ENCODE measurements at places on chromosomes 6 and 20.

DNA sequence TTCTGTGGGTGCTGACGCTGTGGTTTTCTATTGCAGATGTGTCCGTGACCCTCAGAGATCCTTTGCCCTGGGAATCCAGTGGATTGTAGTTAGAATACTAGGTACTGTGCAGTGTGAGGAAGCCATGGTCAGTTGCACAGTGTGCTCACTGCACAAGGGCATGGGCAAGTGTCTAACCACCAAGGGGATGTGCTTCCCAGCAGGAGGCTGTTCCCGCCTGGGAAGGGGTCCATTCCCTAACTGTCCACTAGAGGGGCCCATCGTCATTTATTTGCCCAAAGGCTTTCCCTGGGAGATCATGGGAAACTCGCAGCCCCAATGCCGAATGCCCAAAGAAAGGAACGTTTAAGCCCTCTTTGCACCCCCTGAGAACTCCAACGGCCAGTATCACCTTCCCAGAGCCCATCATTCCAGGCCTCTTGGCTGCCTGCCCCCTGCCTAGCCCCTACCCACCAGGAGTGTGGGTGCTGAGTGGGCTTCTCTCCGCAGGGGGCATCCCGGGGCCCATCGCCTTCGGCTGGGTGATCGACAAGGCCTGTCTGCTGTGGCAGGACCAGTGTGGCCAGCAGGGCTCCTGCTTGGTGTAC is 26.2 kb downstream of the SLCO4A1 start:
- DNase-seq: peak; percentile 57

DNA sequence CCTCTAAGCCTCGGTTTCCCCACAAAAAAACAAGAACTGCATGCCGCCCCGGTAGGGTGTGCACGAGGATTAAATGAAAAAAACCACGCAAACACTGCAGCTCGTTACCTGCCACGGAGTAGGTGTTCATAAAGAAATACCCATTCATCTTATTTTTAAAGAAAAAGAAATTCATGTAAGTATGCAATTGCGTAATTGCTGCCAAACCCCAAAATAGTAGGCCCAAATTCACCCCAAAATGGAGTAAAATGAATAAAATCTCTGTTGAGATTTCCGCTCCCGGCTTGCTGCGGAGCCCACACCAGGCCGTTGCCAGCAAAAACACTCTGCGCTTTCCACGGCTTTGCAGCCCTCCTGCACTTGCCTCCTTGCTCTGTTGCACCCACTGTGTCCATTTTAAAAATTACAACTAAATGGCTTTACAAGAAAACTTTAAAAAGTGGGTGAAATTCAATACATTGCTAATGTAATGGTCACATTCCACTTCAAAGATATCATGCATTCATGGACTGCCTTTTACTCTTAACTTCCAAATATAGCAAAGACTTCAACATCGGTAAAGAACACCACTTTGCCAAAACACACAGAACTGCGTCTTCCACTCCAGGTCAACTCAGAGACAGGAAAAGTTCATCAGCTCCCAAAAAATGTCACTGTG is 125.0 kb downstream of the ZMYND8 start:
- peak; percentile 35 for DNase-seq

GRCh38 chr20:46164254-46164653 is 46.1 kb downstream of the CD40 start:
- DNase-seq: no peak

- no peak for DNase-seq
Observed at GRCh38 chr6:159008656-159009288, 8.8 kb upstream of the RSPH3 start.

GRCh38 chr6:30814146-30815040 is 69.9 kb upstream of the DDR1 start:
- no peak for DNase-seq

GRCh38 chr6:54719131-54719530 is 127.4 kb upstream of the FAM83B start:
- no peak for DNase-seq

GRCh38 chr6:46972531-46972930 is 50.8 kb upstream of the ADGRF5 start:
- no peak for DNase-seq

GRCh38 chr20:549722-550496 is 6.3 kb upstream of the CSNK2A1 start:
- DNase-seq: no peak

Measured in astrocyte of the cerebellum (primary cell).